Naive thymus-derived CD4-positive, alpha-beta T cell (primary cell): ENCODE measurements at places on chromosomes 13 and 19. TPM values are rescaled to one million over a fixed set of nuclear protein-coding genes. Genes with fewer than 3 reads are reported as not detected.
A peak's percentile ranks its signal among the peaks of the same experiment; 100 is the strongest.

DNA sequence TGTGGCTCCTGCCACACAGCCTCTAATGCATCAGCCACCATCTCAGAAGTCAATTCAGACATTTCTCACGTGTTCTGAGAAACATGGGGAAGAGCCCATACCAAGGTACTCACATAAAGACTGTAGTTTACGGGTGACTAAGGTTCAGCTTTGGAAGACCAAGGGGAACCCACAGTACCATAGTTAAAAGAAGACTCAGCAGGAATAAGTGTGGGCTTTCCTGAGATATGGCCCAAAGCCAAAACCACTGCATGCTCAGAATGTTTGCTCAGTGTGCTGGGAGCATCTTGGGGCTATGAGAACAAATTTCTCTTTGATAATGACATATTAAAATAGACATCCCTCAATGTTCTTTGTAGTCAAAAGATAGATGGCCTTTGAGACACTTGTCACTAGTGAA, 283.8 kb downstream of the DCT start:
- DNase-seq = no peak

Gene RNASEH2A
- 4.7 TPM for total RNA-seq

- DNase-seq = no peak
Observed at GRCh38 chr19:17553256-17553655, 2.2 kb upstream of the COLGALT1 start.

GRCh38 chr13:60753641-60754040, 356.6 kb downstream of the TDRD3 start:
- no peak for DNase-seq

DNA sequence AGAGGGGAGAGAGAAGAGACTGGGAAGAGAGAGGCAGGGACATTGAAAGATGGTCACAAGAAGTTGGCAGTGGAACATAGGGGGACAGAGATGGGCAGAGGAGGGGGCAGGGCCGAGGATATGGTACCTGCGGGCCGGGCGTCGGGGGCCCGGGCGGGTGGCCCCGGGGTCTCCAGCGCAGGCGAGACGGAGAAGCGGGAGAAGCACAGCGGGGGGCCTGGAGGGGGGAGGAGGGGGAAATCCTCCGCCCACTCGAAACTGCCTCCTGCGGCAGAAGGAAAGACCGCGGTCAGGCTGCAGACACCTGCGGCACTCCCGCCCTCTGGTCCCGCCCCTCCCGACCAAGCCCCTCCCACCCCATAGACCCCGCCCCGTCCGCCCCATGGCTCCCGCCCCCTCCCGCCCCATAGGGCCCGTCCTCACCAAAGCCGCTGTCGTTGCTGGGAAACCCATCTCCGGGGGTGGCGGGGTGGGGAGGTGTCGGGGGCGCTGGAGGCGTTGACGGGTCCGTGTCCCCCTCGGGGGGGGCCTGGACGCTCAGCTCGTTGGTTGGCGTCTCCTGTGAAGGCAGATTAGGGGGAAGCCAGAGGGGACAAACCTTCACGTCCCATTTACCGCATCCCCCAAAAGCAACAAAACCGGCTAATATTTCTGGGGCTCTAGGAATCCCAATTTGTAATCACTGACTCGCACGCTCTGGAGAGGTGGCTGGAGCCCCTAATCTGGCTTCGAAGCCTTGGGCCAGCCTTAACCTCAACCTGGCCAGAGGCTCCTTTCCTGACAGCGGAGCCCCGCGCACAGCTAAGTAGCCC, 20.4 kb downstream of the LMTK3 start:
- peak; percentile 71 for DNase-seq

- DNase-seq = no peak
Observed at GRCh38 chr19:51226067-51226466, 1.2 kb downstream of the CD33 start.

- no peak for DNase-seq
Observed at GRCh38 chr19:8466018-8466417, 21.2 kb downstream of the HNRNPM start.
